ENCODE measurements at places on chromosomes 13 and 19.

DNA sequence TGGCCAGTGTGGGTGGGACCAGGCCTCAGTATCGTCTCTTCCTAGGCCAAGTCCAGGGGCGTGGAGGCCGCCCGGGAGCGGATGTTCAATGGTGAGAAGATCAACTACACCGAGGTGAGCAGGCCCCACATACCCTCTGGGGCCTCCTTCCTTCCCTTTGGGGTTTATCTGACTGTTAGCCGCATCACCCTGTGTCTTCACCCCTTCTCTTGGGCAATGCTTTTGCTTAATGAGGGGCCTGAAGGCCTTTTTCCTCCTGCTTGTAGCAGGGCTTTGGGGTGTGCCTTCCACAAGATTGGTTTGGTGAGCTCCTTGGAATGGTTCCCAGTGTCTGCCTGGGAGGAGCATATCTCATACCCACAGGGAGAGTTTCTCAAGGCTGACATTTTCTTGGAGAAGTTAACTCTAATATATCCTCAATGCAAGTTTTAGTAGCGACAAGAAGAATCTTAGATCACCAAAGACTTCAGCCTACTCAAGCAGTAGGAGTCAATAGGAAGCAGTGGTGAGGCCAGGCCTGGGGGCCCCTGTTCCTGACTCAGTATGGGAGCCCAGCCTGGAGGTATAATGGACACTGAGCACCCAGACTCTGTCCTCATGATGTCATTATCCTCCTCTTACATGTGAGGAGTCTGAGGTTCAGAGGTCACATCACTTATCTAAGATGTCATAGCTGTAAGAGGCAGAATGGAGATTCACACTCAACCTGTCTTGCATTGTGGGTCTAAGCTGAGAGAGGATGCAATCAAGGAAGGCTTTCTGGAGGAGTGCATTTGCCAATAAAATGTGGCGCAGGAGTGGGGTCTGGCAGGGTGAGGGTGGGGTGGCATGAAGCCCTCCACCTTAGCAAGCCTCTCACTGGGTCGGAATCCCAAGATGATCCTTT is 2.0 kb downstream of the GPI start:
- no peak for DNase-seq

- DNase-seq = peak; percentile 88
Measured at GRCh38 chr13:20127562-20128458, 33.0 kb downstream of the GJA3 start.

GRCh38 chr19:11420429-11421370 is 1.6 kb upstream of the RGL3 start:
- peak; percentile 73 for DNase-seq

- DNase-seq = peak; percentile 85
Measured at GRCh38 chr19:41323430-41324125, 13.6 kb downstream of the CCDC97 start.

DNA sequence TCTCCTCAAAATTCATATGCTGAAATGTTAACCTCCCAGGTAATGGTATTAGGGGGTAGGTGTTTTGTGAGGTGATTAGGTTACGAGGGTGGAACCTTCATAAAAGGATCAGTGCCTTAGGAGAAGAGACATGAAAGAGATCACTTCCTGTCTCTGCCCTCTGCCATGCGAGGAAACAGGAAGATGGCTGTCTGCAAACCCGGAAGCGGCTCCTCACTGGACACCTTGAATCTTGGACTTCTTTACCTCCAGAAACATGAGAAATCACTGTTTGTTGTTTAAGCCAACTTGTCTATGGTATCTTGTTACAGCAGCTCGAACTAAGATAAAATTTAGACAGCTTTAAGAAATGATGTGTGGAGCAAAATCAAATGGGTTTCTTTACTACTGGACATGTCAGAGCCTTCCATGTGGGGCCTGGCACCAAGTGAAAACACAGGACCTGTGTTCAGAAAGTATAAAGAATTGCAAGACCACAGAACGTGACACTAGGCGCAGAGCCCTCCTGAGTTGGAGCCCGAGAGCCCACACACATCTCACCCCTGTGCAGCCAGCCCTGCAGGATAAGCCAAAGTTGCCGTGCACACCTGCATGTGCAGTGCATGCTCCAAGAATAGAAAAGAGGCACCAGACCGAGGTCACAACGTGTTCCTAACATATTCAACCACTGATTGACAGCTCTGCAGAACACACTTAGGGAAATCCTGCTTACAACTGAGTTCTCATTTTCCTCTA is 112.5 kb upstream of the UQCRFS1 start:
- DNase-seq = no peak

GRCh38 chr13:58855283-58855682 is 1223.7 kb downstream of the PCDH17 start:
- no peak for DNase-seq

DNA sequence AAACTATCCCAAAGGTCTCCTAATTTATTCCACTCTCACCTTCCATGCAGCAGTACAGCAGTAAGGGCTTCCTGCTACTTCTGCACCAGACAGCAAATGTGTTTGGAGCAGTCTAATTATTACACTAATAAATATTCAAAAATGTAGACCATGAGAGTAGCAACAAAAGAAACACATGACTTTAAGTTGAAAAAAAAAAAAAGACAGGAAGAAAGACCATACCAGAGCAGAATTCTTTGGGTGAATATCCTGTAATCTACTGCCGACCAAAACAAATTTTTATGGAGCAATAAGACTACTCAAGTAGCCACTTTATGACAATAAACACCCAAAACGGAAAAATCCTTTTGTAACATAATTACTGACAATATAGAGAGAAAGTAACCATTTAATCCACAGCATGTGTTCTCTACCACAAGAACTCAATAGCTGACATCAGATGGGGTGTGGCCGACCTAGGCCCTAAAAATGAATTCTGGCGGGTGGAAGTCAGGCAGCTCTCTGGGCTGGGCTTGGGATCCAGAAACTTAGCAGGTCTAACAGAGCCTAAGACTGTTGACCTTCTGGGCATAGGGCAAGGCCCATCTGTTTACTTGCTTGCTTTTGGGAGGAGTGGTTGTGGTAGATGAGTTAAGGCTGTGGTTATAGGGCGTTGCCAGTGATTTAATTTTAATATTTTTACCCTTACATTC is 4.6 kb downstream of the KLF12 start:
- DNase-seq = peak; percentile 29

- DNase-seq = no peak
Measured at GRCh38 chr19:6204212-6204611, 68.7 kb downstream of the ACSBG2 start.

GRCh38 chr19:2048959-2049740 is 1.9 kb downstream of the MKNK2 start:
- DNase-seq = no peak

DNA sequence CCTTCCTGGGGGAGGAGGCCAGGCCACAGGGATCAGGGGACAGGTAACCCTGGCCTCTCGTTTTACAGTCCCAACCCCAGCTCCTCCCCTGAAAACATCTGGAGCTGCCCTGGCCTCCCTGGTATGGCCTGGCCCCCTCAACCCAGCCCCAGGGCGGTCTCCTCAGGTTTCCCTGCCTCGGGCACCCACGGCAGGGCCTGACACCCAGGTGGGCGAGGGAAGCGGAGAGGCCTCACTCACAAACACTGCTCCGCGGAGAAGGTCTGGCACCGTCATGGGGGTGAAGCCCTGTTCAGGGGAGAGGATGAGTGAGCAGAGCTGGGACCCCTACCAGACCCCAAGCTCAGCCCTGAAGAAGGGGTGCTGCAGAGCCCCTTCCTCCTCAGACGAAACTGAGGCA is 6.5 kb upstream of the CCER2 start:
- no peak for DNase-seq

DNA sequence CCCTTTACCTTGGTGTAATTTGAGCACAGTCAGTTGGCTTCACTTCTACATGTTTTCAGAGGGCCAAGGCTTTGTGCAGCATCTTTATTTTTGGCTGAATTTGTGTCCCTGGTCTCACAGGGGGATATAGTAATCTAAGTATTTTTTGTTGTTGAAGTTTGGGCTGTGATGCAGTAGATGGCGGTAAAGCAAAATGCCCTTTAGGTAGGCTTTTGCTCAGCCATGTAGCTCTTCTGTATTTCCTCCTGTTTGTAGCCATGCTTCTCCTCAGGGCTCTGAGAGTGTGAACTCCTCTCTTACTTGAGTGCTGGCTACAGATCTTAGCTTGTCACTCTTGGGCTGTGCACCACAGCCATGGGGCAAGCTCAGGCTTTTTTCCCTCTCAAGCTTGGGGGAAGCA is 328.6 kb downstream of the SLITRK5 start:
- no peak for DNase-seq

- DNase-seq = peak; percentile 35
Measured at GRCh38 chr19:50432221-50433028, at the start of gene MYBPC2. Gene MYBPC2 (plus strand): TSS chr19:50432892. CDS start chr19:50432954, 62 bp downstream.

- no peak for DNase-seq
Measured at GRCh38 chr13:83350569-83350968, 531.7 kb downstream of the SLITRK1 start.

GRCh38 chr19:23872282-23872919 is 42.3 kb upstream of the ZNF726 start:
- DNase-seq = no peak

- DNase-seq = no peak
Measured at GRCh38 chr19:6292006-6292405, 12.2 kb upstream of the MLLT1 start.

- DNase-seq = no peak
Measured at GRCh38 chr13:26308250-26308649, 54.3 kb downstream of the CDK8 start.

DNA sequence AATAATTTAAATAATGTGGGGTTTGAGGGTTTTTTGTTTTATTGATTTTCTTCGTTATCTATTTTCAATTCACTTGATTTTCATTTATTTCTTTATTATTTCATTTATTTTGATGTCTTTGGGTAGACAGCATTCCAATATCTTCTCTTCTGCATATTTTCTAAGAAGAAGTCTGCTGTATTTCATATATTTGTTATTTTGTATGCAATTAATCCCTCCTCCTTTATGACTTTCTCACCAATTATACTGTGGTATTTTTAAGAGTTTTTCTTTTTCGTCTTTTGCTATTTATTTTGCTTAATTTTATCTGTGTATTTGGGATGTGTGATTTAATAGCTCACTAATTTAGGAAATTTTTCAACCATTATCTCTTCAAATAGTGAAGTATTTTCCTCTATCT is 1444.4 kb upstream of the MIR17HG start:
- DNase-seq = no peak

DNA sequence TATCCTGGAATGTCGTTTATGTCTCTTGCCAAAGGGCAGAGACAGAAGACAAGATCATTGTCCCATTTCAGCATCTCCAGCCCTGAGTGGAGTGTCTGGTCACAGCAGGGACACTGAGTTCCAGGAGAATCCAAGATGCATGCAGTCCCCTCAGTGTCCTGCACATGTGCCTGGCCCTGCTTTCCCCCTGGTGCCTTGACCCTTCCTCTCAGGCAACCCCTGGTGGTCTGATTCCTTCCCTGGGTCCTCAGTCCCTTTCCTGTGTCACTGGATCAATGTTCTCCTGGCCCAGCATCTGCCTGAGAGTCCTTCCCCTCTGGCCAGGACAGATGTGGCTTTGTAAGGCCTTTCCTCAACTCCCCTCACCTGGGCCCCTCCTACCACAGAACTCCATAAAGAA is 9.0 kb downstream of the CEACAM21 start:
- DNase-seq = no peak

DNA sequence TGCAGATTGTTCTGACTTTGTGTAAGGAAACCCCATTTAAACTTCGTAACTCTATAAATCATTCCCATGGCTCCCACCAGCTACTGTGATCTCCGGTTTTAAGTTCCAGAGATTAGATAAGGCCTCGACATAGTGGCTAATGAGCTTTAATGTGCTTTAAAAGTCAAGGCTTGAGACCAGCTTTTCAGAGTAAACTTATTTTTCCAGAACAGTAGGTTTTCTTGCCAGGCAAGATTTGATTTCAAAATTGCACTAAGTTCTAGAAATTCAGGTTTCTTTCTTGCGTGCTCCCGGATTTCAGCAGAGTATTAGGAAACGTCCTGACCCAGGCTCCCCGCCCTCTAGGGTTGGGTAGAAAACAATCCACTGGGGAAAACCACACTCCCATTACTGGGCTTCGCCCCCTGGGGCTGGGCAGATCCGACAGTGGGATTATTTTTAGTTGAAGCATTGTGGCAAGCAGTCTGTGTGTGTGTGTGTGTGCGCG is 43.3 kb downstream of the CRYL1 start:
- DNase-seq = no peak

DNA sequence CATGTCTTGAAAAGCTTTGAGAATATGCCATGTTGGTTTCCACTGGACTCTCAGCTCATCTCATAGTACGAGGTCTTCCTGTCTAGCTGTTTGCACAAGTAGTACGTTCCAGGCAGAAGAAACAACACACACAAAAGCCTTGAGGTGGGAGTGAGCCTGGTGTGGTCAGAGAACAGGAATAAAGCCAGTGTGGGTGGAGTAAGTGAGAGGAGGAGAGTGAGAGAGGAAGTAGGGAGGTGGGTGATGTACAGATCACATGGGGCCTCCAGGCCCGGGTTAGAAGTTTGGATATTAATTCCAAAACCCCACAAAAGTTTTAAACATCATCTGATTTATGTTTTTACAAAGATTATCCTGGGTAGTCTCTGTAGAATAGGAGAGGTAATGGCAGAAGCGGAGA is 230.6 kb downstream of the MTUS2 start:
- DNase-seq = no peak

- peak; percentile 63 for DNase-seq
Measured at GRCh38 chr19:47445937-47446402, 25.7 kb downstream of the SLC8A2 start.

GRCh38 chr13:98405690-98406344 is 171.1 kb downstream of the STK24 start:
- no peak for DNase-seq

DNA sequence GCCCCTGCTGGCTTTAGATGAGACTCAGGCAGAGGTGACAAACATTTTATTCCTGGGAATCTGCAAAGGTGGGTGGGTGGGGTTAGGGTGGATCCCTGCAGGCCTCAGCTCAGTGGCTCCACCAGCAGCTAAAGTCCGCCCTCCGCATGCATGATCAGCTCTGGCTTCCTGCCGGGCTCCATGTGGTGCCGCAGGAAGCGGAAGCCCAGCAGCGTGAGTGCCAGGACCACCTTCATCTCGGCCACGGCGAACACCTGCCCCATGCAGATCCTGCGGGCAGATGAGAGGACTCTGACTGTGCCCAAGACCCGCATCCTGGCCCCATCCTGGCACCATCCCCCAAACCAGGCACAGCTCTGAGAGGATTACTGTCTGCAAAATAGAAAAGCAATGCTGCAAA is 26.3 kb downstream of the CYP4F2 start:
- DNase-seq = no peak

DNA sequence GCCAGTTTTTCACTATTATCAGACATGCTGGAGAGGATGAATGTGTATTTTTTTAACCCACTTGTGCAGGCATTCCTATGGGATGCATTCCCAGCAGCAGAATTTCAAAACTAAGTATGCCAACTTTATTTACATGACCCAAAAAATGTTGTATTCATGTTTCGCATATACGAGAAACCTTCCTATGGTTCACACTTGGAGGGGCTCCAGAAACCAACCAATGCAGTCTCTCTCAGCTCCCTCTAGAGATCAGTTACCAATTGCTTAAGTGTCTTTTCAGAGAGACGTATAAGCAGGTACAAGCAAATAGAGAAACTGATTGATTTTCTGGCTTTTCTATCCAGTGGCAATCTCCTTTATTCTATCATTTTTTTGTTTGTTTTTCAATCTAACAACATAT is 5.5 kb upstream of the PTOV1 start:
- no peak for DNase-seq

GRCh38 chr19:36113894-36114720 is 568 bp downstream of the POLR2I start:
- peak; percentile 50 for DNase-seq

- DNase-seq = no peak
Measured at GRCh38 chr13:74301258-74301935, 167.2 kb upstream of the KLF12 start.

All from heart left ventricle (tissue), 16 donors.